Lung (tissue), 17 donors: ENCODE measurements at places on chromosomes 3 and 15. TPM values are rescaled to one million over a fixed set of nuclear protein-coding genes. Genes with fewer than 3 reads are reported as not detected.

Gene INKA1
- total RNA-seq, result 7.1 TPM

Gene SH2D7
- 0.25 TPM for total RNA-seq

Gene COPG1
- 163 TPM for total RNA-seq

Gene EPB42
- total RNA-seq, result 11.1 TPM

DNA sequence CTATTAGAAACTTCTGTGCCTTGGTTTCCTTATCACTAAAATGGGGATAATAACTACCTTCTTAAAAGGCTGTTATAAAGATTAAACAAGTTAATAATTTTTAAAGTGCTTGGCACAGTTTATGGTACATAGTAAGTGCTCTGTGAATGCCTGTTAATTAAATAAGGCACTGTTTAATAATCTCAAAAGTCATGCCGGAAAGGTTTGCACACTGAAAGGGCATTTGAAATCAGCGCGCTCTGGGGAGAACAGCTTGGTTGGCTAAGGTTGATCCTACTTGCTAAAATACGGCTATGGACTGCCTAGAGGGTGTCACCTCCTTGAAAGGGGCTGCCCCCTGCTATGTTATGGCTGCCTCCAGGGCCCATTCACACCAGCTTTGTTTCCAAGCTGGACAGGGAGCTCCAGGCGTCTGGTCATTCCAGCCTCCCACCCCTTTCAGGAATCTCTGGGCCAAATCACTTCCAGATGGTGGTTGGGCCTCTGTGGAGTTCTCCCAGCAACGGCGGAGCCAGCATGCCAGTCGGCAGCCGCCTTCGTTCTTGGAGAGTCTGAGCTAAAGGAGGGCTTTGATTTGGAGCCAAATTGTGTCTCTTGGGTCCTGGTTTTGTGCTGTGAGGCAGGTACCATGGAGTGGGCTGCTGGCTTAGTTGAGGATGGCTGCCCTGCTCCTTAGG lies 5.9 kb downstream of the FLNB start:
- DNase-seq, result peak; percentile 67

DNA sequence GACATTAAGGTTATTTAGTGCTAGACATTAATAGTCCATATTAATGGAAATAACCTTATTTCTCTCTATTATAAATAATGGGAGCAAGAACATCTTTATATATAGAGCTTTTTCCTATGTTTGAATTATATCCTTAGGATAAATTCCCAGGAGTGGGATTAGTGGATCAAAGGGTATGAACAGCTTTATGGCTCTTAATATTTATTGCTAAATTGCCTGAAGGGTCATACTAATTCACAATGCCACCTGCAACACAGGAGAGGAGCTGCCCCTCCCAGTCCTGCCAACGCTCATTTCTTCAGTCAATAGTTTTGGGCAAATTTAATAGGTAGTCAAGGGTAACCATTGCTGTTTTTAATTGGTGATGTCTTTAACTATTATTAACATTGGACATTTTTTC lies 48.9 kb upstream of the POLR2M start:
- no peak for DNase-seq

GRCh38 chr3:15646851-15647511 lies 45.4 kb downstream of the BTD start:
- no peak for DNase-seq

DNA sequence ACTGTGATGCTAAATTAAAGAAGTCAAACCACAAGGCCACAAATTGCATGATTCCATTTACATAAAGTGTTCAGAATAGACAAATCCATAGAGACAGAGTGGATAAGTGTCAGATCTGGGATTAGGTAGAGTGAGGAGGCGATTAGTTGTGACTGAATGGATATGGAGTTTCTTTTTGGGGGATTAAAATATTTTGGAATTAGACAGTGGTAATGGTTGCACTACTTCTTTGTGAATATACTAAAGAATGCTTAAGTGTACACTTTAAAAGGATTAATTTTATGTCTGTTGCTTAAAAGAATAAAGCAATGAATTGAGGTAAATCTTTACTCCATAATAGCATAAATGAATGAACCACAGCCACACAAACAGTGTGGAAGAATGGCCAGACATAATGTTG lies 175.5 kb upstream of the CADM2 start:
- no peak for DNase-seq

- peak; percentile 25 for DNase-seq
Observed at GRCh38 chr15:45203182-45203581, 15.4 kb upstream of the SHF start.

GRCh38 chr3:195001961-195002861 lies 268.7 kb downstream of the XXYLT1 start:
- peak; percentile 54 for DNase-seq

GRCh38 chr15:95929232-95929846 lies 401.2 kb upstream of the NR2F2 start:
- peak; percentile 47 for DNase-seq

DNA sequence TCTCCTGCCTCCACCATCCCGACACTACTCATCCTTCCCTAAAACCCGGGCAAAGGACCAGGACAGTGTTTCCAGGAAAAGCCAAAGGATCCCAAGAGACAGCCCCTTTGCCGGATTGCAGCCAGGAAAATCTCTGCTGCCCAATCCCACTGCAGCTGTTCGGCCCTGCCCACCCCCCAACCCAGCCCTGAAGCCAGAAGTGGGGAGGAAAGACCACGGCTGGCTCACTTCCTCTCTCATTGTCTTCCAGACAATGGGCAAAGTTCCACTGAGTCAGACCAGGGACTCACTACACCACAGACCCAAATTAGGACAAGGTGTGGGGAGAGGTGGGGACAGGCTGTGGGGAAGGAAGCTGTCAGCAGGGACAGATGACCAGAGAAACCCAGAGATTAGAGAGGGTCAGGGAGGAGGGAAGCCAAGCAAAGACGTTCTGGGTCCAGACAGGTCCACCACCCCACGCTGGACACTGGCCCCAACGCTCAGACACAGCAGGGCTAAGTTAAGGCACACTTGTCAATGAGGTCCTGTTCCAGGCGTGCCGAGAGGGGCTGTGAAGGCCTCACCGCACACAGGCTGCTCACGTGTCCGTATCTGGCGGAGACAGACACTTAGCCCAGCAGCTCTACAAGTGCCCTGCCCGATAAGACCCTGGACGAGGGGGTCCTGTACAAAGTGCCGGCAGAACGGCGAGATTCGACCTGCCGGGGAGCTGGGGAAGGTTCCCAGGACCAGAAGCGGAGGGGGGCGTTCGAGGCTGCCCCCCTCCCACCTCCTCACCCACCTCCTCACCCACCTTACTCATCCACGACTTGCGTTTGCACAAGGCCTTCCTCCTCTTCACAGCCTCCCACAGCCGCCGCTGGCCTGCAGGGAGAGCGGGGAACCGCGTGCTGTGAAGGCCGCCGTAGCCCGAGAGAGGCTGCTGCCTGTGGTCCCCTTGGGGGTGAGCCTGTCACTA lies 21.9 kb downstream of the TNK2 start:
- DNase-seq, result peak; percentile 71

- DNase-seq, result no peak
Observed at GRCh38 chr3:117656391-117656790, 946.8 kb downstream of the TUSC7 start.
